HAP-1 (cell line): ENCODE measurements at places on chromosomes 6 and 20.
A peak's percentile ranks its signal among the peaks of the same experiment; 100 is the strongest.

DNA sequence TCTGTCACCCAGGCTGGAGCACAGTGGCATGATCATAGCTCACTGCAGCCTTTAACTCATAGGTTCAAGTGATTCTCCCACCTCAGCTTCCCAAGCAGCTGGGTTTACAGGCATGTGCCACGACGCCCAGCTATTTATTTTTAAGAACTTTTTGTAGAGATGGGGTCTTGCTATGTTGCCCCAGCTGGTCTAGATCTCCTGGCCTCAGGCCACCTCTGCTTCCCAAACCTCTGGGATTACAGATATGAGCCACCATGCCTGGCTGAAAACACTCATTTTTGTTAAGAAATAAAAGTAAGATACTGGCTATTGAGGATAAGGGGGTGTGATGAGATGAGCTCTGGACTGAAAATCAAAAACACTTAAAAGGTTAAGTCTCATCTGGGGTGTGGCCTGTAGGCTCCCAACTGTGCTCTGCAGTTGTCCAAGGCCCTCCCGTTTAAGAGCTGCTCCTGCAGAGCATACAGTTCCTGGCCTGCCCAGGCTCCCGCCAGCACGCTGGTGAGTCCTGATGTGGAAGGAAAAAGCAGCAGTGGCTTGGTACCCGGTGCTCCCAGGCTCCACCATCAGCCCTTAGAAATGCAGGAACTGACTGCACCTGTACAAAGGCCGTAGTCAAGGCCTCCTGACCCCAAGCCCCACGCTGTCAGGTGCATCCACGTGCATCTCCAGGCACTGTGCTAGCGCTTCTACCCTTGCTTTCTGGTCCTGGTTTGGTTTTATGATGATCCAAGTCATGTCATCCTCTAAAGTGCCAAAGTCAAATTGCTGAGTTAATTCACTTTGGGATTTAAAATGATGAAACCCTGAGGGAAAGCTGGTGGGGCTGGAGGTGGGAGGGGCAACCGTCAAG, 111.5 kb downstream of the TMEM242 start:
- no peak for DNase-seq

- no peak for DNase-seq
Measured at GRCh38 chr6:128029826-128030225, 129.0 kb upstream of the THEMIS start.

- DNase-seq: no peak
Measured at GRCh38 chr20:36441027-36441414, 100.3 kb upstream of the MYL9 start.

DNA sequence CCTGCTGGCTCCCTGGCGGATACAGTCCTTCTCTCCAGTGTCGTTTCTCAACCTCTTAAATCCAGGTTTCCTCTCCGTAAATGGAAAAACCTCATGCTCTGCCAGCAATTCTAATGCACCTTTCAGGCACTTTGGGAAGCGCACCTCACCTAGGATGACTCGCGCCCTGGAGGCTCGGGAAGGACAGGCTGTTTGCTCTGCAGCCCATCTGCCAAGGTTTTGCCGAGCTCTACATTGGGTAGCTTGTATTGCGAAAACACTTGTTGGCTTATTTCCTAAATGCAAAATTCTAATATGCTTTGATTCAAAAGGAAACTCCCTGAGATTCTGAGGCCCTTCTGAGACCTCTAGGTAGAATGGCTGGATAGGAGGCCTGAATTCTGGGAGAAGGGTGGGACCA, 102.6 kb upstream of the MLN start:
- no peak for DNase-seq

GRCh38 chr6:146544616-146545182, 1.1 kb downstream of the RAB32 start:
- no peak for DNase-seq

- no peak for DNase-seq
Measured at GRCh38 chr6:18596531-18596835, 209.3 kb downstream of the RNF144B start.

- DNase-seq: peak; percentile 22
Measured at GRCh38 chr6:127855542-127856159, 45.2 kb downstream of the THEMIS start.

DNA sequence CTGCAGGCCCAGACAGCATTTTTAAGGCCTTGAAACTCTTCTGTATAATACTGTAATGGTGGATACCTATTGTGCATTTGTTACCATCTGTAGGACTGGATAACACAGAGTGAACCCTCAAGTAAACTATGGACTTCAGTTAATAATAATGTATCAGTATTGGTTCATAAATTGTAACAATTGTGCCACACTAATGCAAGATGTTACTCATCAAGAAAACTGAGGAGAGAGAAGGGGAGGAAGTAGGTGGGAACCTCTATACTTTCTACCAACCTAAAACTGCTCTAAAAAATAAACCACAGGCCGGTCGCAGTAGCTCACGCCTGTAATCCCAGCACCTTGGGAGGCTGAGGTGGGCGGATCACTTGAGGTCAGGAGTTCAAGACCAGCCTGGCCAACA, 10.8 kb downstream of the MAPK13 start:
- DNase-seq: no peak

- DNase-seq: no peak
Measured at GRCh38 chr6:6319952-6320811, at the start of gene F13A1. TSS of gene F13A1 (minus strand) at chr6:6320662. CDS start at chr6:6318664, 1,998 bp downstream.
